ENCODE measurements at places on chromosomes 4 and X.
A peak's percentile ranks its signal among the peaks of the same experiment; 100 is the strongest.

GRCh38 chr4:79232540-79232939 lies 93.3 kb downstream of the NAA11 start:
- H3K36me3 ChIP-seq, result no peaks in the 10 kb centered on the region
- H3K4me1 ChIP-seq, result no peaks in the 10 kb centered on the region
- peak; percentile 73 for DNase-seq
- no peak overlapping the region for H3K27ac ChIP-seq
- no peaks in the 10 kb centered on the region for H3K27me3 ChIP-seq
- no peak overlapping the region for H3K4me3 ChIP-seq

DNA sequence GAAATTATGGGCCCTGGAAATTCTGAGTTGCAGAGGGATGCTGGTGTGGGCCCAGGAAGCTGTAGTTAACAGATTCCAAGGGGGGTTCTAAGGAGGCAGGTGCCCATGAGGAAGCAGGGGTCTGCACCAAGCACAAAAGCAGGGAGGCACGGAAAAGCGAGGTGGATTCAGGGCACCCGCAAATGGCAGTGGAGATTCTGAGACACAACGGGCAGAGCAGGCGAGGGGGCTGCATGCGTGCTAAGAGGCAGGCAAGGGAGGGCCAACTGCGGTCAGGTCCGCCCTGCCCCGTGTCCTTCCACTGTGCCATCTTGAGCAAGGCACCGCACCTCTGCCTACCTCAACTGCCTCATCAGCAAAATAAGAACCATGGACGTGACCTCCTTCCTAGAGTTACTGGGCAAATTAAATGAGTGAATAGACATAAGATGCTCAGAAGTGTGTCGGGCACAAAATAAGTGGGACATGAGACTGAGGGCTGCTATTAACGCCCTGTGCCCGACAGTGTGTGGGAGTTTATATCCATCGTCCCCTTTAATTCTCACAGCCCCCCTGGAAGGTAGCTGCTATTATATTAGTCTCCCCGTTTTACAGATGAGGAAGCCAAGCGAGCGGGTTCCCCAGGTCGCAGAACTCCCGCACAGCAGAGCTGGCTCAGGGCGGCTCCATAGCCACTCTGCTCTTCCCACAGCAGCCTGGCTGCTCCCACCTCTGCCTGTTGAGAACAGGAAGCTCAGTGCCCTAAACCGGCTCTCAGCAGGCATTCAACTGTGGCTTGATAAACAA lies 67.6 kb downstream of the PPP2R2C start:
- H3K36me3 ChIP-seq, result no peaks in the 10 kb centered on the region
- no peak for DNase-seq
- no peaks in the 10 kb centered on the region for H3K4me1 ChIP-seq

DNA sequence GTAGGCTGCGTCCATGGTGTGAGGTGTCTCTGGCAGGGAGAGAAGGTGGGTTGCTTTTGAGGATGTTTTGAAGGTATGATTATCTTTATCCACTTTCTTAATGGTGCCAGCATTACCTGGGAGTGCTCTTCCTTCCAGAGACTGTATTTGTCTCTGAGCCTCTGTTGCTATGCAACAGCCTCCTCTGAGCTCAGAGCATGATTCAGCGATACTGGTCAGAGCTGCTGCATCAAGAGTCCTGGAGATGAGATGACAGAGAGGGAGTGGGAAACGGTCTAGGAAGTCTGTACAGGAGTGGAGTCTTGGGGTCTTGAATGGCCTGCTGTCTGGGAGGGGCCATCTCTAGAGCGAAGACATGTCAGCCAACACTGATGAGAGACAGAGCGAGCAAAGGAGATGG lies 104.4 kb upstream of the RAB40AL start:
- no peak overlapping the region for H3K4me3 ChIP-seq
- H3K36me3 ChIP-seq, result no peaks in the 10 kb centered on the region
- H3K27me3 ChIP-seq, result no peaks in the 10 kb centered on the region
- DNase-seq, result peak; percentile 76

- no peak for DNase-seq
- no peaks in the 10 kb centered on the region for H3K36me3 ChIP-seq
- H3K4me3 ChIP-seq, result no peak overlapping the region
Measured at GRCh38 chr4:87575408-87575807, 32.9 kb upstream of the DSPP start.

- H3K36me3 ChIP-seq, result no peaks in the 10 kb centered on the region
- H3K27ac ChIP-seq, result no peak overlapping the region
- H3K27me3 ChIP-seq, result no peaks in the 10 kb centered on the region
- DNase-seq, result no peak
- H3K4me3 ChIP-seq, result no peak overlapping the region
Measured at GRCh38 chrX:48784726-48785125, 1.7 kb upstream of the GATA1 start.

DNA sequence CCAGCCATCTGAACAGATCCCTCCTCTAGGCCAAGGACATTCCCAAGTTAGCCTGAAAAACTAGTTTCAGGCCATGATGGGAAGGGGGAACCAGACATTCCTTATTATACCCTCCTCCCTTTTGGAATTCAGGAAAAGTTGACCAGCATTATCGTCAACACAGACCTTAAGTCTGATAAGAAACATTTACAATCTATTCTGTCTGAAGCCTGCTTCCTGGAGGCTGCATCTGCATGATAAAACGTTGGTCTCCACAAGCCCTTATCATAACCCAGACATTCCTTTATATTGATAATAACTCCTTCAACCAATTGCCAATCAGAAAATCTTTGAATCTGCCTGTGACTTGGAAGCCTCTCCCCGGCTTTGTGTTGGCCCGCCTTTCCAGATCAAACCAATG lies 44.3 kb downstream of the EFHC2 start:
- no peak overlapping the region for H3K27ac ChIP-seq
- peak; percentile 25 for DNase-seq
- no peaks in the 10 kb centered on the region for H3K36me3 ChIP-seq
- H3K4me3 ChIP-seq, result no peak overlapping the region
- H3K27me3 ChIP-seq, result no peaks in the 10 kb centered on the region

Measured in fibroblast of lung (primary cell).